Osteocyte (in vitro differentiated cells): ENCODE measurements at places on chromosomes 7 and 10. TPM values are rescaled to one million over a fixed set of nuclear protein-coding genes. Genes with fewer than 3 reads are reported as not detected.

Gene TAS2R41
- not detected in 2 replicates for total RNA-seq

Gene ZPBP
- not detected in 2 replicates for total RNA-seq

Gene GPRIN2
- 2.5 and 3.4 TPM in 2 replicates for total RNA-seq

Gene MYO1G
- 0.05 TPM in 1 of 2 replicates, not detected in the other for total RNA-seq

Gene CALHM1
- not detected in 2 replicates for total RNA-seq

Gene ZNF425
- total RNA-seq, result 5.9 and 6.2 TPM in 2 replicates

Gene PLA2G12B
- not detected in 2 replicates for total RNA-seq

Gene KLF14
- not detected in 2 replicates for total RNA-seq

Gene CPVL
- 2.0 and 2.4 TPM in 2 replicates for total RNA-seq

Gene VCL
- total RNA-seq, result 338 and 340 TPM in 2 replicates

Gene LIPF
- total RNA-seq, result not detected in 2 replicates

Gene CAPZA2
- 194 and 207 TPM in 2 replicates for total RNA-seq

Gene VAX1
- 3.2 and 4.0 TPM in 2 replicates for total RNA-seq

Gene LEP
- not detected in 2 replicates for total RNA-seq

Gene ITGA8
- 6.9 and 7.5 TPM in 2 replicates for total RNA-seq

Gene TFEC
- not detected in 2 replicates for total RNA-seq

Gene SRRM3
- 0.46 and 0.71 TPM in 2 replicates for total RNA-seq

Gene PDE6C
- not detected in 2 replicates for total RNA-seq

Gene OR2F1
- total RNA-seq, result not detected in 2 replicates

Gene FAM13C
- total RNA-seq, result 2.3 and 3.2 TPM in 2 replicates

Gene VIPR2
- total RNA-seq, result 0.19 and 0.39 TPM in 2 replicates

Gene TMEM176A
- total RNA-seq, result not detected in 2 replicates

Gene IRF5
- 0.24 TPM in 1 of 2 replicates, not detected in the other for total RNA-seq

Gene BAMBI
- 6.1 and 6.8 TPM in 2 replicates for total RNA-seq

Gene MYH16
- not detected in 2 replicates for total RNA-seq

Gene TYW1
- total RNA-seq, result 16.3 and 17.2 TPM in 2 replicates

Gene PPP1R17
- total RNA-seq, result not detected in 2 replicates

Gene ADAM12
- 41.7 and 45.6 TPM in 2 replicates for total RNA-seq

Gene GNGT1
- total RNA-seq, result not detected in 2 replicates

Gene SFXN3
- 78.3 and 81.0 TPM in 2 replicates for total RNA-seq

Gene ECHS1
- total RNA-seq, result 62.9 and 65.1 TPM in 2 replicates

Gene CDK1
- 12.6 and 13.1 TPM in 2 replicates for total RNA-seq

Gene ANKRD1
- 4.9 and 5.8 TPM in 2 replicates for total RNA-seq

Gene CALML5
- not detected in 2 replicates for total RNA-seq

Gene ALOX5
- not detected in 2 replicates for total RNA-seq

Gene RPA3
- total RNA-seq, result 14.8 and 16.5 TPM in 2 replicates
